ENCODE measurements at places on chromosomes 3 and 15. TPM values are rescaled to one million over a fixed set of nuclear protein-coding genes. Genes with fewer than 3 reads are reported as not detected.

Gene HACD2
- total RNA-seq: 26.9 TPM

Gene GPR176
- 103 TPM for total RNA-seq

Gene PLSCR1
- total RNA-seq: 70.4 TPM

Gene PLD1
- total RNA-seq: 24.1 TPM

Gene SACM1L
- total RNA-seq: 42.6 TPM

Gene FBXO40
- total RNA-seq: not detected

Gene AP3B2
- 0.15 TPM for total RNA-seq
